ENCODE measurements at places on chromosomes 6 and 20.
A peak's percentile ranks its signal among the peaks of the same experiment; 100 is the strongest.

DNA sequence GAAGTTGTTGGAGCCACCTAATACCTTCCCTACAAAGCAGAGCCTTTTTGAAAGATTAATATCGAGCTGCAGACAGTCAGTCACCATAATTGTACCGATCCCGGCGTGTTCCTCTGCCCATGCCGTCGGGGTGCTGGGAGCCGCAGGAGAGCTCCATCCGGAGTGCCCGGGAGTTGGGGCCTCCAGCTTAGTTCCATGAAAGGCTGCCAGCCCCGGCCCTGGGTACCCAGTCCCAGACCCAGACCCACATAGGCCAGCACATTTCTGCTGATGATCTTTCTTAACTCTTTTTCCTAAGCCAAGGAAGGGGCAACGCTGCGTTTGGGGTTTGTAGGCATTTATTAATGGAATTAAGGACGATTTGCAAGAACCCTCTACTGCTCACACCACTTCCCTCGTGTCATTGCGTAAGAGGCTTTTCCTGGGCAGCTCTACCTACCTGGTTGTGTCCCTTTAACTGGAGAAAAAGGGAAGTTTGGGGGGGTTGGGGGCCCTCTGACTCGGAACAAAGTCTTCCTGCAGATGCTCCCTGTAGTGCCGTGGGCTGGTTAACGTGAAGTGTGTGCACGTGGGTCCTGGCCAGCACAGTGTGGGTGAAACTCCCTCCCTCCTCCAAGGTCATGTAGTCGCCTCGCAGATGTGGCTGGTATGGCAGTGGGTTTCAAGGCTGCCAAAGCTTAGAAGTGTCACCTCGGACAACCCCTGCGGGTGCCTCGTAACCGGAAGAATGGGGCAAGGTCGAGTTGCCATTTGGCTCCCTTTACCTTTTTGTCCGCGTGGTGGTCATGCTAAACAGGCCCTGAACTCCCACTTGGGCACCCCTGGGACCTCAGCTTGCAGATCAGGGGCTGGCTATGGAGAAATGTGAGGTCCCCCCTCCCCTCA, 54.3 kb upstream of the APCDD1L start:
- no peak for DNase-seq

- DNase-seq: no peak
Observed at GRCh38 chr20:51143652-51144051, 120.7 kb upstream of the KCNG1 start.

GRCh38 chr6:166862978-166863530, 93.3 kb downstream of the RNASET2 start:
- DNase-seq: no peak

GRCh38 chr6:159701413-159701999, 8.5 kb upstream of the SOD2 start:
- DNase-seq: peak; percentile 82

Data from HT1080 (cell line).